ENCODE measurements at places on chromosomes 7 and 10. TPM values are rescaled to one million over a fixed set of nuclear protein-coding genes. Genes with fewer than 3 reads are reported as not detected.
A peak's percentile ranks its signal among the peaks of the same experiment; 100 is the strongest.

GLI3 gene
- total RNA-seq: not detected

ATP6V1F gene
- total RNA-seq: 114 TPM

GRCh38 chr7:112743811-112744210 is 46.4 kb downstream of the TMEM168 start:
- H3K36me3 ChIP-seq: no peaks in the 10 kb centered on the region
- H3K4me3 ChIP-seq: no peak overlapping the region
- DNase-seq: peak; percentile 21
- H3K4me1 ChIP-seq: no peaks in the 10 kb centered on the region

TMEM229A gene
- not detected for total RNA-seq

- no peaks in the 10 kb centered on the region for H3K36me3 ChIP-seq
- H3K27ac ChIP-seq: no peak overlapping the region
- no peaks in the 10 kb centered on the region for H3K27me3 ChIP-seq
- peaks cover 17% of the 10 kb centered on the region for H3K4me1 ChIP-seq
These were observed 235.0 kb downstream of the FANK1 start for GRCh38 chr10:126131341-126131740.

OPALIN gene
- total RNA-seq: not detected

DNA sequence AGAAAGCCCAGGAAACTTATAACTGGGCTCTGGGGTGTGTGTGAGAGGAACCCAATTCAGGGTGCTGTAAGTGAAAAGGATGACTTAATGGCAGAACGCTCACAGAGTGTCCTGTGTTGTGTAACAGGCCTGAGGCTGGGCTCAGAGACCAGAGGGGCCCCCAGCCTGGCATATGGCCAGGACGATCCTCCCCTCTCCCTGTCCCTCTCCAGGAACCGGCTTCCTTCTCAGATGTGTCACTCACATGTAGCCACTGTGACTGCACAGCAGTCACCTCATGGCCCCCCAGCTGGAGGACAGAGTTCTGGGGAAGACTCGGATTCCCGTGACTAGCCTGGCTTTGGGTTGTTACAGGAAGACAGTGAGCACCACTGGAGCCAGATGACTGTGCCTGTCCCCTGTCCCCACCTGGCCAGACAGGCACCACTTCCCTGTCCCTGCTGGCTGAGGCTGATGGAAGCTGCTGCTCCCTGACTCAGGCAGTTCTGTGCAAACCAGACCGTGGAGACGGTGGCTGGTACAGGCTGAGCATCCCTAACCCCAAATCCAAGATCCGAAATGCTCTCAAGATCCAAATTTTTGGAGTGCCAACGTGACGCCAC is 220.5 kb downstream of the MLLT10 start:
- H3K4me3 ChIP-seq: no peak overlapping the region
- no peak for DNase-seq
- no peaks in the 10 kb centered on the region for H3K27me3 ChIP-seq
- no peak overlapping the region for H3K27ac ChIP-seq

DNA sequence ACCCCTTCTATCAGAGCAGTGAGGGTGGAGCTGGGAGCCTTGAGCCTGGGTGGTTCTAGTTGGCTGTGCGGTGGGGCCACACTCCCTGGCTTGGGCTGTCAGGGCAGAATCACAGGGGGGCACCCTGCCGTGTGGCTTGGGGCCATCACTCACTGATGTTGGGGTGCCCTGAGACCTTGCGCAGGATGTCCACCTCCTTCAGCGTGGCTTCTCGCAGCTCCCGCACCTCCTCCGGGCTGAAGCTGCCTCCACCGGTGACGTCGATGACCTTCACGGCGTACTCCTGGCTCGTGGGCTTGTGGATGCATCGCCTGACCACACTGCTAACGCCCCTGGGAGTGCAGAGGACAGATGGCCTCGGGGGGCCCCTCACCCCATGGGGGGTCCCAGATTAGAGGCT is 5.3 kb downstream of the PHKG1 start:
- H3K27me3 ChIP-seq: no peaks in the 10 kb centered on the region
- DNase-seq: no peak
- H3K27ac ChIP-seq: no peak overlapping the region
- peaks cover 3% of the 10 kb centered on the region for H3K36me3 ChIP-seq

GRCh38 chr7:46695051-46695708 is 774.1 kb upstream of the IGFBP3 start:
- H3K4me1 ChIP-seq: peaks cover 14% of the 10 kb centered on the region
- peak; percentile 41 for DNase-seq
- no peak overlapping the region for H3K27ac ChIP-seq
- no peaks in the 10 kb centered on the region for H3K27me3 ChIP-seq

DNA sequence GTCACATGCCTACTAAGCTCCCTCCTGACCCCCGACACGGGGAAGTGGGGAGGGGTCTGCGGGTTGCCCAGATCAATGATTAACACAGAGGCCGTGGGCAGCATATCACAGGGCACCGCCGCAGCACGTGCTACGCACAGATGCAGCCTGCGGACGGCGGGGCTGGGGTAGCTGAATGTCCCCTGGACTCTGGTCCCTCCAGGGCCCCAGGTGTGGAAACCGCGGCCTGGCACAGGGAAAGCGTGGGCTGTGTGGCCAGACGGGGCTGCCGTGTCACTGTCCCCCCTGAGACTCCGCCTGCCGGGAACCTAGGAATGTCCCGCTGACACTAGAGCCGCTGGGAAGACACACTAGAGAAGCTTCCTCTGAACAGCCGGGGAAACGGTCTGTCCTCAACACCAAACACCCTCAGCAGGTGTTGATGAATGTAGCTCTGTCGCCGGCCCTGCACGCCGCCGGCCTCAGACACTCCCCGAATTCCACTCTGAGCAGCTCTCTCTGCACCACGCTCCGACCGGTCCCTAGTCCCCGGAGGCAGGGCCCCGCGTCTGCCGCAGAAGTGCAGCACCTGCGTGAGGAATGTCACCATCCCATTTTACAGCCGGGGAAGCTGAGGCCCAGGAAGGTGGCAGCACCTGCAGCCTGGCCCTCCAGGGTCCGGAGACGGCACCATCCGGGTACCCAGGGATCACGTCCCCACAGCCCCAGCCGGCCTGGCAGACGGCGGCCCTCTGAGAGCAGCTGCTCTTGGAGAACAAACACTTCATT is 33.4 kb upstream of the PDGFA start:
- H3K27me3 ChIP-seq: no peaks in the 10 kb centered on the region
- DNase-seq: no peak
- H3K4me1 ChIP-seq: no peaks in the 10 kb centered on the region

ITGB8 gene
- 19.4 TPM for total RNA-seq
